NCI-H1436 (cell line): ENCODE measurements at places on chromosomes 16 and 17.

- DNase-seq: no peak
Observed at GRCh38 chr16:88478889-88479792, 26.1 kb downstream of the ZFPM1 start.

DNA sequence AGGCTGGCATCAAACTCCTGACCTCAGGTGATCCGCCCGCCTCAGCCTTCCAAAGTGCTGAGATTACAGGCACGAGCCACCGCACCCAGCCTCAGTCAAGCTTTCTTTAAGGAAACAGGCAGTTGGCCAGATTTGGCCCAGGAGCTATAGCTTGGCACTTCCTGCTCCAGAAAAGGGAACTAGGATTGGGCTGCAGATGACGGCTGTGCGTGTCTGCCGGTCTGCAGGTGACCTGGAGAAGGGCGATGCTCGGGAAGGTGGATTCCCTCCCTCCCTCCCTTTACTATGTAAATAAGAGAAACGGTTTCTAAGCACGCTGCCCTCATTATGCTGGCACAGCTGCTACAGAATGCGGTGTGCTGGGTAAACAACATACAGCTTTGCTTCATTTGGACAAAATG lies 215.9 kb downstream of the RPTOR start:
- peak; percentile 83 for DNase-seq

DNA sequence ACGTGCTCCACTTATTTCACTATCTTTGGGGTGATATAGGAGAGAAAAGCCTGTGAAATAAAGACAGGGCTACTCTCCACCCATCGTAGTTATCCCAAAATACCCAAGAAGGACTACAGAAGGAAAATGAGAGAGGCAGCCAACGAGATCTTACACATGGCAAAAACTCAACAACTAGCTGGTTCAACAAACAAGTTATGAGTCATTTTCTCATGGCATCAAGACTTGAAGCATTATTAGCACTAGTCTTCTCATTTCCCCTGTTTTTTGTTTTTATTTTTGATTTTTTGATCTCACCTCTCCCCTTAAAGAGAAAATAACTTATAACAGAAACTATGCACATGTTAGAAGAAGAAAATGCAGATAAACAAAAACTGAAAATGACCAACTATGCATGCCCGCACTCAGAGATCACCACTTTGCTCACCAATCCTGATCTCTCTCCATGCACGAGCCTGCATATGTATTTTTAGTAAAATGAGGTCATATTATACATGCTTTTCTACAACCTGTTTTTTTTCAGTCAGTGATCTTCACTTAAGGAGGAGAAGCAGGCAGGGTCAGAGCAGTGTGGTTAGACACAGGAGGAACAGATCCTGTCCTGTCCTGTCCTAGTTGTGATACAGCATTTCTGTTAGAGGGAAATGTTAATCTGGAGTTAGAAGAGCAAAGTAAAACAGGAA lies 22.8 kb downstream of the FAM117A start:
- DNase-seq: no peak

- DNase-seq: no peak
Observed at GRCh38 chr17:62664336-62665120, 37.1 kb downstream of the MRC2 start.

DNA sequence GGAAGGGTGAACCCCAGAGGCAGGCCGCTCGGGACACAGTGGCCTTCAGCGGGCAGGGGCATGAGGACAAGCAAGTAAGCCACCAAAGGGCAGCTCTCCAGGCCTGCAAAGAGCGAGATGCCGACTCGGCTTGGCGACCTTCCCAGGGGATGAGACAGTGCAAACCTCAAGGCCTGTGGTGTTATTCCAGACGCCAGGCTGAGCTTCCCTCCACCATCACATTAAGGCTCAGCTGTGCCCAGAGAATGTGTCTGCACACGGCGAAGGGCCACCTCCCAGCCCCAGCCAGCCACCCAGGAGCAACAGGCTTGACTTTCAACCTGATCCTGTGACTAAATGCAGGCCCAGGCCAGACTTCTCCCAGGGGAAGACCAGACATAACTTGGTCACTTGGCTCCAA lies 251.4 kb downstream of the SOX9 start:
- no peak for DNase-seq

- no peak for DNase-seq
Observed at GRCh38 chr16:11140098-11140375, 116.0 kb downstream of the SOCS1 start.

- no peak for DNase-seq
Observed at GRCh38 chr16:49023050-49023449, 258.6 kb downstream of the CBLN1 start.

GRCh38 chr16:82709987-82710386 lies 83.2 kb downstream of the CDH13 start:
- DNase-seq: no peak

DNA sequence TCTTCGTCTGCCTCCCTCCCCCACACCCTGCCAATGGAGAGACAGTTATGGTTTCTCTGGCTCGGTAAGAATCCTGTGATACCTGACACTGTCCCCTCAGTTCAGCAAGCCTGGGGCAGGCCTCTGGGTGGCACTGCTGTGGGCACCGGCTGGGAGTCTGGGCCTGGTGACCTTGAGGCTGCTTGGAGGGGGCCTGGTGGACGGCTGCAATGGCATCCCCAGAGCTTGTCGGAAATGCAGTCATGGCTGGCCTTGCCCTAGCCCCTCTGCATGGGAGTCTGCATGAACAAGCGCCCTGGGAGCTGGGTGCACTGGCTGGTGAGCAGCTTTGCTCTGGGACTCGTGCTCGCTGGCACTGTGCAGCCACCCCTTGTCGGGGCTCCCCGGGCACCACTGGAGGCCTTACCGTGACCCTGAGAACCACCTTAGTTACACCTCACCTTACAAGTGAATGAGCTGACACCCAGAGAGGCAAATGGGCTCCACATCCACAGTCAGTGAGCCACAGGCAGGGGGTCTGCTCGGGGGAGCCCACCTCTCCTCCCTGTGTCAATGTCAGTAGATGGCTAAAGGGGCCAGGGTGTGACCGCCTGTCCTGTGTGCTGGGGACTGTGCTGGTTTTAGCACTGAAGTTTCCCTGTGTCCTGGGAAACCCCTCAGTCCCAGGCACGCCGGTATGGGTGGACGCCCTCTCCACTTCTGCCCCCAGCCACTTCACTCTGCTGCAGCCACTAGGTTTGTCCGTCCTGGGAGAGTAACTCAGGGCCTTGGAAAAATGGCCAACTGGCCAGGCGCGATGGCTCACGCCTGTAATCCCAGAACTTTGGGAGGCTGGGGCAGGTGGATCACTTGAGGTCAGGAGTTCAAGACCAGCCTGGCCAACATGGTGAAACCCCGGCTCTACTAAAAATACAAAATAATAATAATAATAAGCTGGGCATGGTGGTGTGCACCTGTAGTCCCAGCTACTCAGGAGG lies 1.4 kb downstream of the LGALS3BP start:
- DNase-seq: no peak

DNA sequence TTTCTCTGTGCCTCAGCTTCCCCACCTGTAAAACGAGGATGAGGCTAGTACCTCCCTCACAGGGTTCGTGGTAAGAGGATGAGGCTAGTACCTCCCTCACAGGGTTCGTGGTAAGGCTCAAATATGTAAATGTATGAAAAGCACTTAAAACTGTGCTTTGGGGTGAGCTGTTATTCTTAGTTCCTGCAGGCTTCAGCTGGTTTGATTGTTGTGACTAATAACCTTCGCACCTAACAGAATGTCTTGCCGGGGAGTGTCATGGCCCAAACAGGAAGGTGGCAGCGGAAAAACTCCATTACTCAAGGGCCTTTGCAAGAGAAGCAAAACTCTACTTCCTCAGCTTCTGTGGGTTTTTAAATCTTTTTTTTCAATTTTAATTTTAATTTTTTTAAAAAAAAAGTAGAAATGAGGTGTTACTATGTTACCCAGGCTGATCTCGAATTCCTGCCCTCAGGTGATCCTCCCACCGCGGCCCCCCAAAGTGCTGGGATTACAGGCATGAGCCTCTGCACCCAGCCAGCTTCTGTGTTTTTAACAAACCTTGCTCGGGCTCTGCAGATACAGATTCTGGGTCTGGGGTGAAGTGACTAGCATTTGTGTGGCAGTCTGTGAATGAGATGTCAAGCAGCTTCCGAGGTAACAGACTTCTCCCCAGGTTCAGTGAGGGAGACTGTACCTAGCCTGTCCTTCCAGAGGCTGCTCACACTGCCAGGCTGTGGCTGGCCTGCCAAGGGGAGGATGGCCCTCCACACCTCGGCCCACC lies 103.0 kb downstream of the RAB11FIP4 start:
- no peak for DNase-seq

- DNase-seq: no peak
Observed at GRCh38 chr17:32985050-32985756, 6.4 kb upstream of the SPACA3 start.
